Ascending aorta (tissue), 2 donors: ENCODE measurements at places on chromosomes 12 and 14. TPM values are rescaled to one million over a fixed set of nuclear protein-coding genes. Genes with fewer than 3 reads are reported as not detected.

SLCO1B3 gene
- not detected for total RNA-seq

DNA sequence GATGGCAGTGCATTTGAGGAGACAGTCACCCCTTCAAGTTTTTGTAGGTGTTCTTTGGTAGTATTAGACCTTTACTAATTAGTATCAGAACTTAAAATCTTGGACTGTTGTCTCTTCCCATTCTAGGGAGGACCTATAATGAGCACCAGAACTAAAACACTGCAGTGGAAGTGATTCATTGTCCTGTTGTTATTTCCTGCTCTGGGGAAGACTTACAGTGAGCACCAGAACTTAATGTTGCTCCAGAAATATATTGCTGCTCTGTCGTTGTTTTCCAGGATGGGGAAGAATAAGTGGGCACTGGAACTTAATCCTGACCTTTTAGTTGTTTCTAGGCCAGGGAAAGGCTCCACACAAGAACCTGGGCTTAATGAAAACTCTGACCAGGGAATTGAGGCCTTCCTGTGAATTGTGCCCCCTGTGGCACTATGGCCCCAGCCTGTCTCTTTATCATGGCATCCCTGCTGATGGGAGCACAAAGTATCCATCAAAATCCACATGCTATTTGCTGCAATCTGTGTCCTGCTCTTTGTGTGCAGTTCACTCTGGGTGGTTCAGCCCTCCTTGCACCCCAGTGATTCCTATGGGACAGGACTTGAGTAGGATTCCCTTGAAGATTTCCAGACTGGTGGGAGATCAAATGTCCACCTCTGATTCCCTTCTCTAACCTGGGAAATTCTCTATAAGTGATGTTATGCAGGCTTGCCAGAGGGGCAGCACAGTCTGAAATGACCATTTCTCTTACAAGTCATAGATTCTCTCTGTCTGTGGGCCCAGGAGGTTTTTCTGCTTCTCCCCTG, 175.8 kb downstream of the PAWR start:
- no peaks in the 10 kb centered on the region for H3K36me3 ChIP-seq
- H3K4me1 ChIP-seq: no peaks in the 10 kb centered on the region
- H3K27me3 ChIP-seq: no peaks in the 10 kb centered on the region
- DNase-seq: no peak

DNA sequence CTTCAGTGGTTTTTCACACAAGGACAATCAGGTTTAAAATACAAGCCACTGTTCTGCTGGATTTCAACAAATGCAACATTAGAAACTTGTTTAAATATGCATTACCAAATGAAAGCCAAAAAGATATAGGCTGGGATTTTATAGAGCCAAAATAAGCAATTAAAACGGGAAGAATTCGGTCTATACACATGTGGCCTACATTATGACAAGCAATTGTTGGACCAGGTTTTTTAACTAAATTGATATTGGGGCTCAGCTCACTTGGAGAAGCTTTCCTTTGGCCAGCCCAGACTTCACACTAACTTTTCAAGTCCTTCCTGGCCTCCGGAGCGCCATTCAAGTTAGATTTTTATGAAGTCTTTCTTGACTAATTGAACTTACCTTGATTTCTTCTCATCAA, 16.9 kb upstream of the PDE3A start:
- no peaks in the 10 kb centered on the region for H3K36me3 ChIP-seq
- DNase-seq: no peak
- H3K27ac ChIP-seq: peak overlapping the region; percentile 53
- no peak overlapping the region for H3K4me3 ChIP-seq

ALDH6A1 gene
- 4.9 TPM for total RNA-seq

DNA sequence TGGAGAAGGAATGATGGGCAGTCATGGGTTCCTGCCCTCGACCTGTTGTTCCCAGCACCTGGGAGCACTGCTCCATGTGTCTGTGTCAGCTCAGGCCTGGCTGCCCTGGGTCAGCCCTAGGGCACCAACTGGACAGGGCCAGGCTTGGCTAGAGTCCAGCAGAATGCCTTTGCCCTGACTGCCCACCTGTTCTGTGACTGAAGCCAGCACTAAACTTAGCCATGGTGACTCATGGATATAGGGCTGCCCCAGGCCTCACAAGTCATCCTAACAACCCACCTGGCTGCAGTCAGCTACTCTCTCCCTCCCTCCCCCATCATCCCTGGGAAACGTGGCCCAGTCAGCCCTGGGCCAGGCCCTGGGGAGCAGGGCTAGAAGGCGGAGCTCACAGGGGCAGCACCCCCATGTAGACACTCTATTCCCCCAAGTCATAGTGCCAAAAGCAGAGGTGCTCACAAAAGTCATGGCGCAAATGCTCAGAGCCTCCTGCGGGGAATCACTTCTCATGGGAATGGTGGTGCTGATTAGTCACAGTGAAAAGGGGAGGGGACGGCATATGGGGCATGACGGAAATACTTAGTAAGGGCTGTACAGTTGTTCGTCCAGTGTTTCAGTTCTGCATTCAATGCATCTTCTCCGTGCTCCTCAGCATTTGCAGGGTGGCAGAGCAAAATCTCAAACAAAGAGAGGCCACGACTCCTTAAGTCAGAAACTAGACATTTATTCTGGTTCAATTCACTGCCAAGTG, 52.0 kb upstream of the NTF3 start:
- no peaks in the 10 kb centered on the region for H3K36me3 ChIP-seq
- H3K27me3 ChIP-seq: no peaks in the 10 kb centered on the region
- H3K27ac ChIP-seq: no peak overlapping the region
- no peak for DNase-seq
- H3K4me1 ChIP-seq: no peaks in the 10 kb centered on the region

DNA sequence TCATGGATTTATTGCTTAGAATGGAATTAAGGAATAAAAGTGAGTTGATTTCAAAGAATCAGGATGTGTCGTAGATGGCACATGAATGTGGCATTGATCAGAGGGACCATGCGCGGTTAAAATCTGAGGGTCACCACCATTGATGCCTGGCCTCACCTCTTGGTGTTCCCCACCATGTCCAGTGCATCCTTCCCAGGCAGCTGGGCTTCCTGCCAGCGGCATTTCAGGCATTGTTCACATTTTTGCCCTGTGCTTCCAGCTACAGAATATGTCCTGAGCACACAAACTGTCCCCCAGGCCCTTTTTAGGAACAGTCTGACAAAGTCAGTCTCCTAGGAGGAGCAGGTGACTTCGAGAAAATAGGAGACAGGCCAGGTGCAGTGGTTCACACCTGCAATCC, 42.0 kb upstream of the TSPAN9 start:
- no peaks in the 10 kb centered on the region for H3K27me3 ChIP-seq
- H3K27ac ChIP-seq: no peak overlapping the region
- no peaks in the 10 kb centered on the region for H3K4me1 ChIP-seq
- no peak for DNase-seq

DNA sequence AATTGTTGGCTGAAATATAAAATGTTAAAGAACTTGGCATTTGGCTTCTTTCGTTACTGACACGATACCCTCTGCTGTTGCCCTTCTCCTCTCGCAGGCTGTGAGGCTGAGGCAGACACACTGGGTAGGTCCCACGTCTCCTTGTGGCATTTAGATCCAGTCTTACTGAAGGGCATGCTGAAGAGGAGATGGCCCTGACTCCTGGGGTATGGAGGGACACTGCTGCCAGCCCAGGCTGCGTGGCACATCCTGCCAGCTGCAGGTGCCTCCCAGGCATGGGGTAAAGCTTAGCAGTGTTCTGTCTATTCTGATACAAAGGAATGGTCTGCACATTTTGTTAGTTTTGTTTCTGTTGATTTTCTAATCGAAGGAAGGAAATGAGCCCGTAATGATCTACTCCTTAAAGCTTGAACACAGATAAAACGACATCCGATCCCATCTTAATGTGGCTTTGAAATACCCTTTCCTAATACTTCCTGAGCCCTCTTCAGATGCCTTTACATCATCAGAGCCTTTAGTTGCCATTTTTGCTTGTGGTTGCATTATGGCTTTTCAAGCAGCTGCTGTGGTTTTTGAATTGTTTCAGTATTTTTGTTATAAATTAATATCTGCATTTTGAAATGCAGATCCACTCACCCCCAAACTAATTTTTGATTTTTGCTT, 61.1 kb downstream of the WDR20 start:
- H3K36me3 ChIP-seq: peaks cover 17% of the 10 kb centered on the region
- H3K4me3 ChIP-seq: no peak overlapping the region
- H3K27me3 ChIP-seq: no peaks in the 10 kb centered on the region

DNA sequence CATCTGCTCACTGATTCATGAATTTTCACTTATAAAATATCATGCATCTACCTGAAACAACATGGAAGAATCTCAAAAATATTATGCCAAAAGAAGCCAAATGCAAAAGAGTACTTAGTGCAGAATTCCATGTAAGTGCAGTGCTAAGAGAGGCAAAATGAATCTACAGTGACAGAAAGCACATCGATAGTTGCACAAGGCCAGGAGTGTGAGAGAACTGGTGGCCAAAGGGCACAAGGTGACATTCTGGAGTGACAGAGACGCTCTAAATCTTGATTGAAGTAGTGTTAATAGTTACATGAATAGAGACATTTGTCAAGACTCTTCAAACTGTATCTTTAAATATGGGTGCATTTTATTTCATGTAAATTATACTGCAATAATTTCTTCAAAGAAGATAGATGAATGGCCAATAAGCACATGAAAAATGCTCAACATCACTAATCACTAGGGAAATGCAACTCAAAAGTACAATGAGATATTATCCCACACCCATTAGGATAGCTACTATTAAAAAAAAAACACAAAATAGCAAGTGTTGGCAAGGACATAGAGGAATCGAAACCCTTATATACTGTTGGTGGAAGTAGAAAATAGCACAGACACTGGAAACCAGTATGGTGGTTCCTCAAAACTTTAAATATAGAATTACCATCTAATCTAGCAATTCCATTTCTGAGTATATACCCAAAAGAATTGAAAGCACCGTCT, 71.7 kb upstream of the KICS2 start:
- H3K27ac ChIP-seq: no peak overlapping the region
- no peaks in the 10 kb centered on the region for H3K36me3 ChIP-seq
- no peaks in the 10 kb centered on the region for H3K27me3 ChIP-seq
- DNase-seq: no peak
- no peaks in the 10 kb centered on the region for H3K4me1 ChIP-seq

- no peaks in the 10 kb centered on the region for H3K27me3 ChIP-seq
- peak overlapping the region; percentile 91 for H3K4me3 ChIP-seq
- no peaks in the 10 kb centered on the region for H3K36me3 ChIP-seq
- DNase-seq: no peak
These were observed 287 bp upstream of the SLC2A13 start for GRCh38 chr12:40106202-40106533.

ACOT6 gene
- not detected for total RNA-seq

GRCh38 chr14:72975770-72976169, 49.5 kb downstream of the DCAF4 start:
- H3K4me1 ChIP-seq: no peaks in the 10 kb centered on the region
- DNase-seq: no peak
- H3K27ac ChIP-seq: no peak overlapping the region
- no peaks in the 10 kb centered on the region for H3K27me3 ChIP-seq
- no peak overlapping the region for H3K4me3 ChIP-seq
- H3K36me3 ChIP-seq: peaks cover 90% of the 10 kb centered on the region

IQSEC3 gene
- 0.53 TPM for total RNA-seq

- DNase-seq: no peak
- no peak overlapping the region for H3K4me3 ChIP-seq
- H3K27me3 ChIP-seq: no peaks in the 10 kb centered on the region
- no peaks in the 10 kb centered on the region for H3K4me1 ChIP-seq
- H3K27ac ChIP-seq: no peak overlapping the region
- no peaks in the 10 kb centered on the region for H3K36me3 ChIP-seq
These were observed 62.8 kb downstream of the TSHR start for GRCh38 chr14:81018251-81018650.

DNA sequence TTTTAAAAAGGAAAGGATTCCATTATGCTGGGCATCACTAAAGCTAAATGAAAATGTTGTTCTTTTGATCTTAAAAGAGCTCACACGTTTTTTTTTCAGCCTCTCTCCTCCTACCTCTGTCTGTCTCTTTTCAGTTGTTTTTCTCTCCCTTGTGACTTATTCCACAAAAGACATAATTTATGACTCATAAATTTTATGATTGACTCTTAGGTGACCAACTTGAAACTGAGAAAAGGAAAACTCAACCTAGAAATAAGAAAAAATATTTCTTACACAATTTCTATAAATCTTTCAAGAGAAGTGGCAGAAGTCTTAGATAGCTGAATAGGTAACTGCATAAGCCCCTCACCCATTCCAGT, 227.7 kb upstream of the DDHD1 start:
- H3K27me3 ChIP-seq: no peaks in the 10 kb centered on the region
- no peaks in the 10 kb centered on the region for H3K4me1 ChIP-seq
- H3K36me3 ChIP-seq: no peaks in the 10 kb centered on the region
- no peak for DNase-seq

SLC39A5 gene
- not detected for total RNA-seq

DNA sequence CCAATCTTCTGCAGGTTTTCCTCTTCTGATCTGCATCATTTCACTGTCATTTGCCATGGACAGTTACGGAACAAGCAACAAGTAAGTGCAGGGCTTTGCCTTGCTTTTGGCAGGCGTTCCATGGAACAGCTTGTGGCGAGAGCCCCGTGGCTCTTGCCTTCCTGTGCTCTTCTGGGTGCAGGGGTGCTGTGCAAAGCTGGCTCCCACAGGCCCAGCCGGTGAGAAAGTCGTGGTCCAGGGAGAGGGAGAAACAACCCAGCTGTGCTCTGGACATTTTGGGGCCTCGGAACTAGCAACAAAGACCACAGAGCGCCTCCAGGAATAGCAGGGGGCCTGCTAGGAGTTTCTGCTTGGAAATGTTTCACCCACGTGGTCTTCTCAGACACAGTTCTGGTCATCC, 164.7 kb downstream of the ADGRD1 start:
- no peaks in the 10 kb centered on the region for H3K4me1 ChIP-seq
- H3K27me3 ChIP-seq: no peaks in the 10 kb centered on the region
- no peak overlapping the region for H3K27ac ChIP-seq
- DNase-seq: no peak

- H3K27ac ChIP-seq: no peak overlapping the region
- H3K4me3 ChIP-seq: no peak overlapping the region
- peak; percentile 36 for DNase-seq
- peaks cover 2% of the 10 kb centered on the region for H3K4me1 ChIP-seq
- no peaks in the 10 kb centered on the region for H3K27me3 ChIP-seq
These were observed 33.5 kb downstream of the SLC6A12 start for GRCh38 chr12:180445-180844.

DNA sequence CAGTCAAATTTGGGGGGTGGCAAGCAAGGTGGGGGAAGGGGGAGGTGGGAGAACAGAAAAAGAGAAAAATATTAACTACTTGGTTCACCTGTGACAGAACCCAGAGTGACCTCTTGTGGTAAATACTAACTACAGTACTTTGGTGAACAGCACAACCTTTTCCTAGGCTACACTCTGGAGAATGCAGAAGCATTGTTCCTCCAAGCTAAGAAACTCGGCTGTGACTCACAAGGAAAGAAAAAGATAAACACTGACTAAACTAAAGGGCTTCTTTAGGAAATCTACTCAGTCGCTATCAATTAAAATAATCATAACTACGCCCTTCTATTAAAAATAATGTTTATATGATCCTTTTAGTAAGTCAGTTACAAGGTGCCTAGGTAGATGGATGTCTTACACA, 5.4 kb downstream of the KCNH5 start:
- H3K27me3 ChIP-seq: no peaks in the 10 kb centered on the region
- DNase-seq: no peak
- H3K4me1 ChIP-seq: no peaks in the 10 kb centered on the region
- no peak overlapping the region for H3K27ac ChIP-seq
